ENCODE measurements at places on chromosomes 16 and 17.
A peak's percentile ranks its signal among the peaks of the same experiment; 100 is the strongest.

GRCh38 chr16:68472581-68472980 is 24.3 kb upstream of the SMPD3 start:
- DNase-seq, result no peak

GRCh38 chr17:81664051-81664470 is 2.3 kb downstream of the OXLD1 start:
- DNase-seq, result no peak

- no peak for DNase-seq
These were observed at the start of gene GSG1L2 for GRCh38 chr17:9821921-9822320. Gene GSG1L2, minus strand, starts transcription at chr17:9822079. Its CDS starts 8 bp downstream, at chr17:9822071.

- no peak for DNase-seq
These were observed 12.6 kb downstream of the ZBTB4 start for GRCh38 chr17:7466639-7467341.

DNA sequence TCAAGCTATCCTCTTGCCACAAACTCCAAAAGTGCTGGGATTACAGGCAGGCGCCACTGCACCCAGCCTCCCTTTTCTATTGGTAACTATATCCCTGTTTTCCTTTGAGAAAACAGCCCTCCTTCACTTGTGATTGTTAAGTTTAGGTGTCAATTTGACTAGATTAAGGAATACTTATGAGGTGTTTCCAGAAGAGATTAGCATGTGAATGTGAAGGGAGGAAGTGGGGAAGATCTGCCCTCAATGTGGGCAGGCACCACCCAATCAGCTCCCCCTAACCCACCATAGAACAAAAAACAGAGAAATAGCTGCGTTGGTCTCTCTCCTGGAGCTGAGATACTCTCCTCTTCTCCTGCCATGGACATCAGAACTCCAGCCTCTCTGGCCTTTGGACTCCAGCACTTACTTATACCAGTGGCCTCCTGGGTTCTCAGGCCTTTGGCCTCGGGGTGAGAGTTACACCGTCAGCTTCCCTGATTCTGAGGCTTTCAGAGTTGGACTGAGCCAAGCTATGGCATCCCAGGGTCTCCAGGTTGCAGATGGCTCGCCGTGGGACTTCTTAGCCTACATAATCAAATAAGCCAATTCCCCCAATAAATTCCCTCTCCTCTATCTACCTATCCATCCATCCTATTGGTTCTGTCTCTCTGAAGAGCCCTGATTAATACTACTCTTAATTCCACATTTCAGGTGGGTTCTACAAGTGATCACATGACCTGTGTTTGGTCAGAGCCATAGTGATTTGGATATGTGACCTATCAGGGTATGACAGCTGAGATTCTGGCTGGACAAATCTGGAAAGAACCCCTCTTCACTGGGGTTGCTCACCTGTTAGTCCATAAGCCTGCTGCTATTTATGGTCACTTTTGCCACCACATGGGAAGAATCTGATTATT is 12.0 kb upstream of the STAT3 start:
- no peak for DNase-seq

- DNase-seq, result no peak
These were observed 41.5 kb upstream of the TEKT3 start for GRCh38 chr17:15382914-15383313.

DNA sequence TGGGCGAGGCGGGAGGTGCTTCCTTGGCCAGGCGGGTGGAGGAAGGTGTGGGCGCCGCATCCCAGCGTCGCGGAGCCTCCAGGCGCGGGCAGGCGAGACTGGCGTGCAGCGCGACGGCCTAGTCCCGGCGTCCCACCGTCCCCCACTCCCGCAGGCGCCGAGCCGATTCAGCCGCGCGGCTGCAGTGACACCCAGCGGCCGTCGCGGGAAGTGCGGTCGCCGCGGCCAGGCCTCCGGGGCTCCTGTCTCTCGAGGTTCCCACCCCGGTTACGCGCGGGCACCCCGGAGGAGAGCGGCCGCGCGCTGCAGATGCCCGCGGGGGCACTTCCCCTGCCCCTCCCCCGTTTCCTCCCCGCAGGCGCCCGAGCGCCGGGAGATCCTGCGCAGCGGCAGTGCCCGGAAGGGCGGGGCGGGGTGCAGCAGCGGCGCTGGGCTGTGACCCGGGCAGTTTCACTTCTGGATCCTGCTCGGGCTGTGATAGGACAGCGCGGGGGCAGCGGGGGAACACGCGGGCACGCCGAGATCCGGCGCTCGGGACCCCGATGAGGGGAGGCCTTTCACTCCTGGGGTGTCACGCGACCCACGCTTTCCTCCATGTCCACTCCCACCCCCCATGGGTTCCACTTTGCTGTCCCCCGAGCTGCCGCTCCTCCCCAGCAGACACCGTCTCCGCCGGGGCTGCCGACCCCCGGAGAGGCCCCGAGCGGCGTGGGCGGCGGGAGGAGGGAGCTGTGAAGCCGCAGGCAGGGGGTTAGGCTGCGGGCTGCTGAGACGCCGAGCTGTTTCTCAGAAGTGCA is 16.6 kb downstream of the GRB7 start:
- DNase-seq, result peak; percentile 98

DNA sequence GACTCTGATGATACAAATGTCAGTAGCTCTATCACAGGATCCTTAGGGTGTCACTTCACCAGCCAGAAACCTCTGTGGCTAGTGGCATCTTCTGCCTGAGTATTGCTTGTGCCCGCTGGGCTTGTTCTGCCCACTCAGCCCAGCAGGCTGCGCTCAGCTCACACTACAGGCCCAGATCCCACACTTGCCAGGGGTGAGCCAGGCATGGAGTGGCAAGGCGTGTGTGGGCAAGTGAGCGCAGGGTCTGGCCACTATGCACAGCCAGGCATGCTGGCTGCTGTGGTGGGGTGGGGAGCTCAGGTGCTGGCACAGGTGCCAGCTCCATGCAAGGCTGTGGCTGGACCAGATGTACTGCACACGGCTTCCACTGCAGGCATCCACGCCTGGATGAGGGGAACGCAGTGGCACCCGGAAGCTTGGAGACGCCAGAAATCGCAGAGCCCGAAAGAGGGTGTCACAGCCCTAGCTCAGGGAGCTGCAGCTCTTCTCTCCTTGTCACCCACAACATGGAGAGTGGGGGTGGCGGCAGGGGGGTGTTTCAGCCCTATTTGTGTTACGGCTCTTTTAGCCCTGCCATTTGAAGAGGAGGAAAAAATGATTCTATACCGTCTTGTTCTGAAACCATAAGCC is 10.2 kb downstream of the CFAP97D1 start:
- no peak for DNase-seq

GRCh38 chr17:29109477-29110371 is 66.8 kb downstream of the PIPOX start:
- no peak for DNase-seq

- no peak for DNase-seq
These were observed 516 bp downstream of the ABR start for GRCh38 chr17:1179112-1179817.

All from CD4-positive, alpha-beta T cell treated with Interleukin-4 for 4 hours (primary cell).